Stimulated activated CD8-positive, alpha-beta memory T cell treated with anti-CD3 and anti-CD28 coated beads, Interleukin-12 subunit alpha, Interleukin-12 subunit beta, amount 100 ng/mL, for 1 hour (primary cell): ENCODE measurements at places on chromosomes 13 and 19.

- no peak for DNase-seq
Observed at GRCh38 chr13:26604784-26605545, 47.5 kb downstream of the WASF3 start.

DNA sequence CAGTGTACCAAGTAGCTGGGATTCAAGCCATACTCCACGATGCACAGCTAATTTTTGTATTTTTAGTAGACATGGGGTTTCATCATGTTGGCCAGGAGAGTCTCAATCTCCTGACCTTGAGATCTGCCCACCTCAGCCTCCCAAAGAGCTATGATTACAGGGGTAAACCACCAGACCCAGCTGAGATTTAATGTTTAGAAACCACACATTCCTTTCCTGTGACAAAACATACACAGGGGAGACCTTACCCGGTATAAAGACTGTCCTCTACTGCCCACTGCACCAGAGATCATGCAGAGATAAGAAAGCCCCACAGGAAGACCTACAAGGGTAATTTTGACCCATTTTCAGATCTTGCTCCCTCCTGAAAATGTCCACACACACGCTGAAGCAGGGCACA lies 22.8 kb upstream of the ZNF83 start:
- no peak for DNase-seq

DNA sequence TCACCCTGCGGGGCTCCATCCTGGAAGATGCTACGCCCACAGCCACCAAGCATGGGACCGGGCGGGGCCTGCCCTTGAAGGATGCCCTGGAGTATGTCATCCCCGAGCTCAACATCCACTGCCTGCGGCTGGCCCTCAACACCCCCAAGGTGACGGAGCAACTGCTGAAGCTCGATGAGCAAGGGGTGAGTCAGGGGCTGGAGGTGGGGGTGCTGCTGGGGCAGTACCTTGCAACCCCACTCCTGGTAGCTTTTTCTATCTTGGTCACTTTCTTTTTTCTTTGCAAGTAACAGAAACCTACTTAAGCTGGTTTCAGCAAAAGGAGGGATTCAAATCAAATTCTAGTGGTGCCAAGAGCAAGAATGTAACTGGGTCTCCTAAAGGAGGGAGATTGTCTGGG lies 124.1 kb downstream of the DPF1 start:
- no peak for DNase-seq

DNA sequence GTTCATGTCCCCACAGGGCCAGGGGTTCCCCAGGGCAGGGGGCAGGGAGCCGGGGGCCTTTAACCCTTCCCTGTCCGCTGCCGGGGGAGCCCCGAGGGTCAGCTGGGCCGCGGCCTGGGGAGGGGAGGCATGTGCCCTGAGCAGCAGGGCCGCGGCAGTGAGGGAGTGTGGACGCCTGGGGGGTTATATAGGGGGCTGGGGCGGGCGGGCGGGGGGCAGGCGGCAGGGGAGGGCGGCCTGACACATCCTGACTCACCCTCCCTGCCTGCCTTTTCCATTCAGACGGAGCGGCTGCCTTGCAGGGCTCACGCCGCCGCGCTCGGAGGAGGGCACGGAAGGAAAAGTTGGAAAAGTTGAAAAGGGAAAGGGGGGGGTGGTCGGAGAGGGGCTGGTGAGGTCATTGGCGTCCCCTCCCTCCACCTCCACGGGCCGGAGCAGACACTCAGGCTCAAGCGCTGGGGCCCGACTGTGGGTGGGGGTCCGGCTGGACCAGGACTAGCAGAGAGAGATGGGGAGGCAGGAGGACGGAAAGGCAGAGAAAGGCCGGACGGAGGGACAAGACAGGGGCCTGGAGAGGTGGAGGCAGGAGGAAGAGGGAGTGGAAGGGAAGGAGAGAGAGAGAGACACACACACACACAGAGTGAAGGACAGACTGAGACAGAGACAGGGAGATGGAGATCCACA lies at the start of gene IL11:
Gene IL11 (minus strand): TSS at position 159 of the 684 bp plus-strand sequence. CDS start 153 bp downstream, at position 6.
- no peak for DNase-seq

- DNase-seq = no peak
Observed at GRCh38 chr13:24119626-24120508, 40.7 kb upstream of the SPATA13 start.

DNA sequence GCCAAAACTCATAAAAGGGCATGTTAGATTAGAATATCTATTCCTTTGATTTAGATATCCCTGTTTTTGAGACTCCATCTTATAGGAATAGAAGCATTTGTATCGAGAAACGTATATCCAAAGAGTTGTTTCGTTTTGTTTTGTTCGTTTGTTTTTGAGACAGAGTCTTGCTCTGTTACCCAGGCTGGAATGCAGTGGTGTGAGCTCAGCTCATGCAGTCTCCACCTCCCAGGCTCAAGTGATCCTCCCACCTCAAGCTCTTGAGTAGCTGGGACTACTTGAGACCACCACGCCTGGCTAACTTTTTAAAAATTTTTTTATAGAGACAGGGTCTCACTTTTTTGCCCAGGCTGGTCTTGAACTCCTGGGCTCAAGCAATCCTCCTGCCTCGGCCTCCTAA lies 26.6 kb upstream of the ZMYM5 start:
- no peak for DNase-seq

DNA sequence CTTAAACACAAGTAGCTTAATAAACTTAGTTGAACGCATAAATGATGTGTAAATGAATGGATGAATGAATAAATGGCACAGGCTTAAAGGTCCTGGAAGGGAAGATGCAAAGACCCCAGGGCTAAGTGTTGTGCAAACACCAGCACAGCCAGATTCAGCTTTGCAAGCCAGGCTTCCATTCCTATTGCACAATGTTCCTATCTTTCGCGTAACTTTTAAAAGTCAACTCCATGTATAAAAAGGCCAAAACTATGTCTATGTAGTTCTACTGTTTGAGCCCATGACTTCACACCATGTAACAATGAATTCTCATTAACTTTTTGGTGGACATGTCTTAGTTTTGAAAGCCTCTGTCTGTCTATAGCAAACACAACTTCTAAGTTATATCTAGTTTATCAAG lies 226.0 kb downstream of the NALCN start:
- DNase-seq = no peak

DNA sequence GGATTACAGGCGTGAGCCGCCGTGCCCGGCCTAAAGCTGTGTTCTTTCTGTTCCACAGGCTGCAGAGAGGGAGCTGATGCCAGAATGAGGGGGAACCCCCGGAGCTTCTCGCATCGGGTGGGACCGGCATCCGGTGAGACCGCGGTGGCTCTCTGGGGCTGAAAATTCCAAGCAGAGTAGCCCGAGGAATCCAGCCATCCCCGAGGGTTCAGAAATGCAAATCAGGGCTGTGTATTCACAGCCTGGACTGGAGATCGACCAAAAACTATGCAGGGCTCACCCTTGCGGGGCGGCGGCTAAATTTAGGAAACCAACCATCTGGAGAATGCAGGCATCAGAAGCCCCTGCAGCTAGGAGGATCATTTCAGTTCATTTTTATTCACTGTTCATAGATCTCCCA lies 99.2 kb downstream of the GNG7 start:
- no peak for DNase-seq

DNA sequence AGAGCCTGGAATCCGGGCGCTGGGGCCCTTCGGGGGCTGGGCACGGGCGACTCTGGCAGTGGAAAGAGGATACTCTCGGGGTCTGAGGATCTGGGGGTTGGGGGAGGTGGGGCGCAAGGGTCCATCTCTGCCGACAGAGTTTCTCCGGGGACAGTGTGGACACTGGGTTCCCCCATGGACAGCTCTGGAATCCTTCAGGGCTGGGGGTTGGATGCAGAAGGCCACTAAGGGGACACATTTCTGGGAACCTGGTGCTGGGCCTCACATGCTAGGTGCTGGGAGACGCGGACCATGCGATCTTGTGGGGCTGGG lies 2.3 kb downstream of the TGFBR3L start:
- DNase-seq = no peak
